ENCODE measurements at places on chromosomes 13 and 19. TPM values are rescaled to one million over a fixed set of nuclear protein-coding genes. Genes with fewer than 3 reads are reported as not detected.

- no peak for DNase-seq
Measured at GRCh38 chr19:40279761-40280607, 5.2 kb downstream of the AKT2 start.

GRCh38 chr13:84994582-84994981 is 804.6 kb downstream of the SLITRK6 start:
- DNase-seq = no peak

DNA sequence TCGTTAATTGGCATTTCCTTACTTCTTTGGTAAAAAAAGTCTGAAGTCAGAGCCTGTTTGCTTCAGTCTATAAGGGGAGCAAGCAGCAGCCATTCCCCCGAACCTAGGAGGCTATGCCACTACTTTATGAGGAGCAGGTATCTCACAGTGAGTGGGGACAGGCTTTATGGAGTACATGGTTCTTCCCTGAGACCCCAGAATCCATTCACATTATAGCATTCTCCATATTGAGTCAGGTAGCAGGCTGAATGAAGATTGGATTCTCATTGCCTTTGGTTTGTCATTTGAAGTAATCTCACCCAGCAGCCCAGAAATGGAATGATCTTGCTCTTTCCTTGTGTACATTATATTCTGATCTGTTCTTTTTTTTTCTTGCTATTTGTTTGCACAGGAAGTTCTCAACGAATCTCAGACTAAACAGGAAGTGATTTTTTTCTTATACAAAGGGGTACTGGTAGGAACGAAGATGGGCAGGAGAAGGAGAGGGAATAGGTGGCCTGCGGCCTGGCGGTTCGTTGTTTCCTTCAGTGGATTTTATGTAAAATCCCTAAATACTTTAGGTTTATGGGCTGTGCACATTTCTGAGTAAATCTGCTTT is 74.4 kb downstream of the ARHGAP35 start:
- no peak for DNase-seq

DNA sequence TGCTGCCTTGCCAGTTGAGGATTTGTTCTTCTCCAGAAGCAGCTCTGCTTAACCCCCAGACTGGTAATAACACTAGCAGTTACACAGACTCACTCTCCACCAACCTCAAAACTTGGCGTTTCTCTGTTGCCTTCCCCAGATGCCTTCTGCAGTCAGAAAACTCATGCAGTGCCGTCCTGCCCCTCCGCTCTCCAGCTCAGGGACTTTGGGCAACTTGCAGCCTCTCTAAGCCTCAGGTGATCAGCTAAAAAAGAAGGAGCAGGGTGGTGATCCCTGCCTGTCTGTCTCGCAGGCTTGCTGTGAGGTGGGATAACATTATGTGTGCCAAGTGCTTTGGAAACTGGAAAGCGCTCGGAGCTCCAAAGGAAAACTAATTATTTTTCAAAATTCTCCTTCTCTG is 391.6 kb downstream of the HS6ST3 start:
- no peak for DNase-seq

The RDH8 gene
- not detected for total RNA-seq

DNA sequence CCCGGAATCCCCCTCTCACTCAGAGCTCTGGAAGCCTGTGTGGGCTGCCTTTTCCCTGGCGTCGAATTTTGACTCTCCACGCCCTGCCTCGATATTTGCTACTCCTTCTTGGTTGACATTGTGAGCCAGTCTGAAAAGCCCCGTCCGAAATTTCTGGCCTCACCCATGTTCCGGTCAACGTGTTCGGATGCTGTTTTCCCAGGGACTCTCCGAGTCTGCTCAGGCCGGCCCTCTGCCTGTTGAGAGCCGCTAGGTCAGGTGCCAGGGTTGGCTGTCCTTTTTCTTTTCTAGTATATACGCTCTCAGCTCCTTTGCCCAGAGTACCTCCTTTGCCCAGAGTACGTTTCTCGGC is 6.8 kb upstream of the DGKH start:
- peak; percentile 13 for DNase-seq

The DAND5 gene
- under 0.01 TPM for total RNA-seq

The PTPRS gene
- 21.5 TPM for total RNA-seq
